Non-pigmented ciliary epithelial cell (primary cell): ENCODE measurements at places on chromosomes 2 and 18.
A peak's percentile ranks its signal among the peaks of the same experiment; 100 is the strongest.

GRCh38 chr2:235218486-235218907 lies 266.7 kb downstream of the SH3BP4 start:
- DNase-seq, result no peak

- DNase-seq, result no peak
These were observed 53.6 kb upstream of the EML6 start for GRCh38 chr2:54669677-54670484.

DNA sequence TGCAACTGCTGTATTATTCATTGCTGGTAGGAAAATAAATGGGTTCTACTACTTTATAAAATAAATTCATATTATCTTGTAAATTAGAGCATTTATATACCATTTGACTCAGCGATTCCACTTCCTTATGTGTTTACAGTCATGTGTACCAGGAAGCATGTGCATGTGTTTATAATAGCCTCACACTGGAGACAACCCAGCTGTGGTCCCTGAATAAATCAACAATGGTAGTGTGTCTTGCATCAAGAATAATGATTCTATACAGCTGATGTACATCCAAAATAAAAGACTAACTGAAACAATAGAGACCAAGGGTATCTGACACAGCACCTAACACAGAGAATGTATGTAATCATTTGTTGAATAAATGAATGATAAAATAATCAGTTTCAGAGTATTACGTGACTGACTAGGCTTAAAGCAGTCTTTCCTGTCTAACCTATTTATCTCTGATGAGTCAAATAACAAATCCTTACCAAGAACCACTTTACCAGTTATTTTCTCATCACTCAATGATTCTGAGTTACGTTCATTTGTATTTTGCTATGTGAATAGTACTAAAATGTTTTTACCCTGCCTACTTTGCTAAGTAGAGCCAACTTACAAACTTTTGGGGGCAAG lies 216.8 kb downstream of the UBE2E3 start:
- no peak for DNase-seq

DNA sequence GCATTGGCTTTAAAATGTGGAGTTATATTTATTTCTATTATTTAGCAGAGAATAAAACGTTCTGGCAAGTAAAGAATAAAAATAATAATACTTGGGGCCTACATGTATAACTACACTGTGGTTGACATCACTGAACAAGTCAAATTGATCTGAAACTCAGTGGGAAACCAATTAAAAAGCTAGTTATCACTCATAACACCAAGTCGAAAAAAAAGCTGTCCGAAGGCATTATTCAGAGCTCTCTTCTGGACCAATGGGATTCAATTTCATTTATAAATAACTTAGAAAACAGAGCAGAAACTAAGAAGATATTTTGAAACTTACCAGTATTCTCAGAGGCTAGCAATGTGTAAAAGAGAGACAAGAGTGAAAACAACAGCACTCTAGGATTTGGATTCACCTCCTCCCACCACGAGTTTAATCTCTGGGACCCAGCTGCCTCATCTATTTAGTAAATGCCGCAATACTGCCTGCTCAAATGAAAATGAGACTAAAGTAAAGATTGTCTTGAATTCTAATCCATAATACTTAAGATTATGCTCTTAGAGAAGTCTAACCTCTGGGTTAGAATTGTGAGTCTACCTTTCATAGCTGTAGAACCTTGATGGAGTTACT lies 128.4 kb downstream of the NBAS start:
- no peak for DNase-seq

GRCh38 chr2:8406271-8406670 lies 275.6 kb upstream of the ID2 start:
- no peak for DNase-seq

- DNase-seq, result no peak
These were observed 231.3 kb downstream of the NDUFA10 start for GRCh38 chr2:239793836-239794235.

DNA sequence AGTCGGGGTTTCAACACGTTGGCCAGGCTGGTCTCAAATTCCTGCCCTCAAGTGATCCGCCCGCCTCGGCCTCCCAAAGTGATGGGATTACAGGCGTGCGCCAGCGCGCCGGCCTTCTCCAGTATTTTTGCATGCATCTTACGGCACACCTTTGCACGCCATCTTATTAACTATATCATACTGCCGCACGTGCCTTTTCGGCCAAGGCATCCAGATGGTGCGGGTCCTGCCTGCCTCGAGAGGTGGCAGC lies 765 bp upstream of the ING5 start:
- no peak for DNase-seq

- DNase-seq, result no peak
These were observed 2.0 kb downstream of the STAT4 start for GRCh38 chr2:191148791-191149190.

- no peak for DNase-seq
These were observed 145.1 kb downstream of the AGPS start for GRCh38 chr2:177537636-177538035.

DNA sequence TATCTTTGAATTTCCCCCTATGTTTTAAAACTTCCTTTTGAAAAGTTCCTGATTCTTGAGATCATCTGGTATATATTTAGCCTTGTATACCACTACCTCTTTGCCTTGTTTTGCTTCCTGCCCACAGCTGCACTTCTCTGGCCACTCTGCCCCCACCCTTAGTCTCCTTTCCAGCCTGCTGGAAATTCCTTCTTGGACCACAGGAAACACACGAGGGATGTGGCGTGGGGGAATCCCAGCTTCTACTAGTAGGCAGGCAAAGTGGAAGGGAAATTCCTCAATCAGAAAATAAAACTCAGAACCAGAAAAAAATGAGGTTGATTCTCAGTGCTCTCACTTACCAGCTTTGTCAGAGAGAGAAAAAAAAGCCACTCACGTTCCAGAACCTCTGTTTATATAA lies 13.4 kb downstream of the IL18RAP start:
- peak; percentile 42 for DNase-seq

GRCh38 chr2:113965644-113966043 lies 75.8 kb downstream of the ACTR3 start:
- no peak for DNase-seq

DNA sequence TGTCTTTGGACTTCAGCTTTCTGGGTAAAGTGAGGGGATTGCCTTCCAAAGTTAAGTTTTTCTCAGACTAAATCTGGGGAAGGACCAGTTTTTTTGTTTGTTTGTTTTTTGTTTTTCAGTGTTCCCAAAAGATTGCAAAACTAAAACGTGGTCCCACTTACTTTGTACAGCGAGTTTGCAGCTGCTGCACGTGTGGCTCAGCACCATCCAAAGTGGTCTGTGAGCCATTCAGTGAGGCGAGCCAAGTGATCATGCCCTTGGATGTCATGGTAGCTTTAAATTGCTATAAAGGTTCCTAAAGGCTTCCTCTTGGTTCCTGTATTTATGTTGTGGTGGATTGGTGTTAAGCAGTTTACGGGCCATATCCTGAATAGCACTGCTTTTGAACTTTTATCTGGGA lies 23.0 kb downstream of the TET3 start:
- DNase-seq, result no peak

- DNase-seq, result no peak
These were observed 26.6 kb downstream of the MFF start for GRCh38 chr2:227351639-227352038.

DNA sequence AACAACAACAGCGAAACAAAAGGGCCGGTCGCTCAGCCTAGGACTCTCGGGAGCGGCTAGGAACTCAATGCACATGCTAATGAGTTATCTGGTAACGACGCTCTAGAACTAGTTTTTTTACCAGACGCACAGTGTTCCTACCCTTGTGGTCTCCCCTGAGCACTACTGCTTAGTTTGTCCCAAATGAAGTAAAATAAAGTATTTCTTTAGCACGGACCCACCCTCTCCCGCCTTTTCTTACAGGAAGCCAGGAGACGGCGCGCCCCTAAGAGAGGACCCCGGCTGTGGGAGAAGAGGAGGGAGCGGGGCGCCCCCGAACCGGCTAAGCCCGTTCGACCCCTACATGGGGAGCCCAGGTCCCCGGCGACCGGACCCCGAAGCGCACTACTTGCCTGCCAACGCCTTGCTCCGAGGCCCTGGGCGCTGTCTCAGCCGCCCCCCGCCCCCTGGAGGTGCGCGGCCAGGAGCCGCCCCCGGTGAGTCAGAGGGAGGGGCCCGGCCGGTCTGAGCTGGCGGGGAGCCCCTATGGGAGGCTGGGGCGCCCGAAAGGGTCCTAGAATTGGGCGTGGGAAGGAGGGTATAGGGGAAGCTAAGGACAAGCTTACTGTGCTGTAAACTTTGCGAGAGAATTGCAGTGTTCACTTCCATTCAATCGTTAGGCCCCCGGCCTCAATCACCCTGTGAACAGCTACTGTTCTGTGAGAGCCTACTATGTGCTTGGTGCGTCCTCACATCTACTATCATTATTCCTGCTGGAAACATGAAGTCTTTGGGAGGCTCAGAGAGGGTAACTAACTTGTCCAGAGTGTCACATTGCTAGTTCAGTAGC lies 3.6 kb upstream of the CAPG start:
- no peak for DNase-seq

- DNase-seq, result no peak
These were observed 17.4 kb downstream of the ZNF521 start for GRCh38 chr18:25334588-25334987.

GRCh38 chr18:9058406-9058805 lies 44.1 kb upstream of the NDUFV2 start:
- DNase-seq, result no peak

DNA sequence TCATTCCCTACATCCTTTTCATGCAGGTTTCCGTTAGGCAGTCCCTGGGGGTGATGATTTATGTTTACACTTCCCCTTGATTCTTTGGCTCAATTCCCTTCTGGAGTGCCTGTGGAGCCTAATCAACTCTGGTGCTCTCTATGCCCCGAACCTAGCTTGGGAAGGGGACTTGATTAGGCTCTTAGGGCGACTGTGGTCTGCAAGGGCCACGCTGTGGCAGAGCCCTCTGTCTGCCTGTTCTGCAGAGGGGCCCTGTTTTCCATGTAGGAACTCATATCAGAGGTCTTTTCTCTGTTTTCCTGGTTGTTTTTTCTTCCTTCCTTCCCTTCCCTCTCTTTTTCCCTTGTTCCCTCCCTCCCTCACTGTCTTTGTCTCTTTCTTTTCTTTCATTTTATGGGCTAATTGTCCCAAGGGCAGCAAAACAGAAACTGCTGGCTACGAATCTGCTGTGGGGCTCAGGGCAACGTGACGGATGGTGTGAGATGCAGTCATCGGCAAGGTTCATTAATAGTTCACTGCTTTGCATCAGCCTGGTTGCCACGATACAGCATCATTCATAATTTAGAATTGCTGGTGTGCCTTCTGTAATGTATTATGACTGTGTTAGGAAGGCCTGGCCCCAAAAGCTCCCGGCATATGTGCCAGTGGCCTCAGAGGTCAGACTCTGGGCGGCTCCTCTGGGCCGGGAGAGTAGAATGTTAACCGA lies 134.5 kb downstream of the NAPG start:
- no peak for DNase-seq

DNA sequence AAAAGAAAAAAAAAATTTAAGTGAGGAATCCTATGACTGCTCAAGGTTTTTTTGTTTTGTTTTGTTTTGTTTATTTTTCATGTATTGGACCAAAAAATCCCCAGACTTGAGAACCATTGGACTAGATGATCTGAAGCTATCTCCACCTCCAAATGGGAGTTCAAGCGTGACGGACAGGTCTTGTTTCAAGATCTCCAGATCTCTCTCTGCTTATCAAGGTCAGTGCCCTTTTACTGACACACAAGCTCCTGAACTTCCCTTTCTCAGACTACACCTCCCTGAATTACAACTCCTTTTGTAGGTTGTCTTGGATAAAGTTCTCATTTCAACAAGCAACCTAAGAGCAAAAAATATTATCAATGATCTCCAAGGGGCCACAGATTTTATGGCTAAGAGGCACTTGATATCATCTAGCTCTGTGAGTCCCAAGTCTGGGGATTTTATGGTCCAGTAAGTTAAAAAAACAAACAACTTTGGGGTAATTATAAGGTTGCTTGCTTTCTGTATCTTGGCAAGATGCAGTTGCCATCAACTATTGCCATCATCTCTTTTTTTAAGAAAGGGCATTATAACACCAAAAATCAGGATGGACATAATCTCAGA lies 396.0 kb upstream of the ATP5MC3 start:
- DNase-seq, result no peak
